ENCODE measurements at places on chromosomes 11 and 22.

DNA sequence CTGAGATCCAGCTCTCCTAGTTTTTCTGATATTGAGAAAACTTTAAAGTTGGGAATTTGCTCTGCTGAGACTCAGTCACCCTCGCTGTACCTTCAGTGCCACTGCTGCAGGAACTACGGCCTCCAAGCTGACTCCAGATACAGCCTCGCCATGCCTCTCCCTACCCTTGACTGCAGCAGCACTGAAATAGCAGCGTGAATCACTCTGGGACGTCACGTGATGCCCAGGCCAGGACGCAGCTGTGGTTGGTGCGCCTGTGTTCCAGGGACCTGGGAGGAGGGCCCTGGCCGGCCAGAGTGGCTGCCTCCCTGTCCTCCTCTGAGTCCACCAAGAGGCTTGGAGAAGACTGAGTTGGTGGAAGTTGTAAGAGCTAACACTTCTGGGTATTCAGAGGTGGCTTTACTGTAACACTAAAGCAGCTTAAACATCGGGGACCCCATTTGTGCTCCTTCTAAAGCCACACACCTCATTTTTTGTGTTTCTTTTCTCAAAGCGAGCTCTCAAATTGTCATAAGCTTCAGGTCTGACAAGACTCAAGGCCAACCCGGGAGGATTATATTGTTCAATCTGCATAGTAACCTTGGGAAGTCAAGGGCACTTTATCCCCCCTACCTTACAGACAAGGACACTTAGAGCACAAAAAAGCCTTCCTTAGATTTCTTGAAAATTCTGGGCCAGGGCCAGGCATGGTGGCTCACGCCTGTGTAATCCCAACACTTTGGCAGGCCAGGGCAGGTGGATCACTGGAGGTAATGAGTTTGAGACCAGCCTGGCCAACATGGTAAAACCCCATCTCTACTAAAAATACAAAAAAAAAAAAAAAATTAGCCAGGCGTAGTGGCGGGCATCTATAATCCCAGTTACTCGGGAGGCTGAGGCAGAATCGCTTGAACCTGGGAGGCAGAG lies 4.2 kb upstream of the STIP1 start:
- peak; percentile 29 for DNase-seq

GRCh38 chr11:6191742-6192141 lies 7.3 kb upstream of the OR52W1 start:
- no peak for DNase-seq

GRCh38 chr11:132898021-132898420 lies 634.3 kb downstream of the OPCML start:
- DNase-seq = no peak

DNA sequence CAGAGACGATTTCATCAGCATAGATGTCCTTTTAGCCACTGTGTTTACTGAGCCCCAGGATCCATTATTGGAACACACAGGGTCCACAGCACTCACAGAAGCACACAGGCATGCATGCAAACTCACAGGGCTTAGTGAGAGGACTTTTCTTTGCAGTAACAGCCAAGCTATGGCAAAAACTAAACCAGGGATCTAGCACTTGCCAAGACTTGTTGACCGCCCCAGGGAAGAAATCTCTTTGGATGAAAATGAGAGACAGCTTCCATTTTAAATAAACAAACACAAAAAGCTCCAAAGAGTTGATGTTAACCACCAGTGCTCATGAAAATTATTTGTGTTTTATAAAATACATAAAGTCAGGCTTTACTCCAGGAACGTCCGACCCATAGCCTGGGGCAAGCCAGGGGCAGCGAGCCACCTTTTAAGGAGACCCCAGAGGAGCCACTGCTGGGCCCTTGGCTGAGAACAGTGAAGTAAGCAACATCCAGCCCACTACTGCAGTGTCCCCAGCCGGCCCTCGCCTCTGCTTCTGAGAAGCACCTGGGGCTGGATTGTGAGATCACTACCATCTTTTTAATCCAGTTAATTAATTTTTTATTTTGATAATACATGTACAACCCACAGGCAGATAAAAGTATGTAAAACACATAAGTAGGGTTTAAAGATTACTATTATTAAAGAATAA lies 22.0 kb upstream of the TFIP11 start:
- no peak for DNase-seq

DNA sequence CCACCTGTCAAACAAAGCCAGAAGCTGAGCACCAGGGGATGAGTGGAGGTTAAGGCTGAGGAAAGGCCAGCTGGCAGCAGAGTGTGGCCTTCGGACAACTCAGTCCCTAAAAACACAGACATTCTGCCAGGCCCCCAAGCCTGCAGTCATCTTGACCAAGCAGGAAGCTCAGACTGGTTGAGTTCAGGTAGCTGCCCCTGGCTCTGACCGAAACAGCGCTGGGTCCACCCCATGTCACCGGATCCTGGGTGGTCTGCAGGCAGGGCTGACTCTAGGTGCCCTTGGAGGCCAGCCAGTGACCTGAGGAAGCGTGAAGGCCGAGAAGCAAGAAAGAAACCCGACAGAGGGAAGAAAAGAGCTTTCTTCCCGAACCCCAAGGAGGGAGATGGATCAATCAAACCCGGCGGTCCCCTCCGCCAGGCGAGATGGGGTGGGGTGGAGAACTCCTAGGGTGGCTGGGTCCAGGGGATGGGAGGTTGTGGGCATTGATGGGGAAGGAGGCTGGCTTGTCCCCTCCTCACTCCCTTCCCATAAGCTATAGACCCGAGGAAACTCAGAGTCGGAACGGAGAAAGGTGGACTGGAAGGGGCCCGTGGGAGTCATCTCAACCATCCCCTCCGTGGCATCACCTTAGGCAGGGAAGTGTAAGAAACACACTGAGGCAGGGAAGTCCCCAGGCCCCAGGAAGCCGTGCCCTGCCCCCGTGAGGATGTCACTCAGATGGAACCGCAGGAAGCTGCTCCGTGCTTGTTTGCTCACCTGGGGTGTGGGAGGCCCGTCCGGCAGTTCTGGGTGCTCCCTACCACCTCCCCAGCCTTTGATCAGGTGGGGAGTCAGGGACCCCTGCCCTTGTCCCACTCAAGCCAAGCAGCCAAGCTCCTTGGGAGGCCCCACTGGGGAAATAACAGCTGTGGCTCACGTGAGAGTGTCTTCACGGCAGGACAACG lies 11.7 kb downstream of the CXCR5 start:
- DNase-seq = peak; percentile 83

DNA sequence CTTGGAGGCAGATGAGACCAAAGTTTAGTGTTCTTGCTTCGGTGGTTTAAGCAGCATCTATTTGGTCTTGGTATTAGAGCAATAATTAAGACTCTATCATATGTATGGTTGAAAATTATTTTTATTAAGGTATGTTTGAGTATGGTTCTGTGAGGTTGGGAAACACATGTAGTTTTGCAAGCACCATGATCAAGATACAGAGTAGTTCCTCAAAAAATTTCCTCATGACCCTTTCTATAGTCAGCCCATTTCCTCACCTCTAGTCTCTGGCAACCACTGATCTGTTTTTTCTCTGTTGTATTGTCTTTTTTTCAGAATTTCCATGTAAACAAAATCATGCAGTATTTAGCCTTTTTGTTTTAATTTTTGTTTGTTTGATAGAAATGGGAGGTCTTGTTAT lies 18.4 kb downstream of the MTMR3 start:
- DNase-seq = no peak

DNA sequence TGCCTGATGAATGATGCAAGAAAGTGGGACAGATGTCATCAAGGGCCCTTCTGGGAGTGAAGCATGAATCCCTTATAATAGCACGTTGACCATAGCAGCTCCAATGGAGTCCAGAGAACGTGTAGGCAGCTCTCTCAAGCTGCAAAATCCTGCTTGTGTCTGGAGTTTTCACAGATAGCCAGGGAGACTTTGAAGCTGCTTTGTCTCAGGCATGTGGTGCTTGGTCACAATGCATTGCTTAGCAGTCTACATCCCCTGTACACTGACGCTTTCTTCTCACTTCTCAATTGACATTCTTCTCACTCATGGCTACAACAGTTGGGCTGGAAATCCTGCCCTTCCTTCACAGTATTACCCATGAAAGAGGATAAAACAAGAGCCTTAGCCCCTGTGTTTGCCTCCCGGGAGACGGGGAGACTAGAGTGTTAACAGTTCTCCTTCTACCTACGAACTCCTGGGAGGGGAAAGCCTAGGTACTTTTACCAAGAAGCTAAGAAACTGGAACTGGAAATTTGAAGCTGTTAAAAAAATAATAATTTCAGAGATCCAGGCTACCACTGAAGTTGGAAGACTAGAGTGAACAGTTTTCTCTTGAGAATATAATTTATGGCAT lies 20.7 kb upstream of the MMP7 start:
- no peak for DNase-seq
